ENCODE measurements at places on chromosomes 11 and 22. TPM values are rescaled to one million over a fixed set of nuclear protein-coding genes. Genes with fewer than 3 reads are reported as not detected.
A peak's percentile ranks its signal among the peaks of the same experiment; 100 is the strongest.

- DNase-seq, result no peak
These were observed 59.0 kb downstream of the SYN3 start for GRCh38 chr22:32999039-32999815.

DNA sequence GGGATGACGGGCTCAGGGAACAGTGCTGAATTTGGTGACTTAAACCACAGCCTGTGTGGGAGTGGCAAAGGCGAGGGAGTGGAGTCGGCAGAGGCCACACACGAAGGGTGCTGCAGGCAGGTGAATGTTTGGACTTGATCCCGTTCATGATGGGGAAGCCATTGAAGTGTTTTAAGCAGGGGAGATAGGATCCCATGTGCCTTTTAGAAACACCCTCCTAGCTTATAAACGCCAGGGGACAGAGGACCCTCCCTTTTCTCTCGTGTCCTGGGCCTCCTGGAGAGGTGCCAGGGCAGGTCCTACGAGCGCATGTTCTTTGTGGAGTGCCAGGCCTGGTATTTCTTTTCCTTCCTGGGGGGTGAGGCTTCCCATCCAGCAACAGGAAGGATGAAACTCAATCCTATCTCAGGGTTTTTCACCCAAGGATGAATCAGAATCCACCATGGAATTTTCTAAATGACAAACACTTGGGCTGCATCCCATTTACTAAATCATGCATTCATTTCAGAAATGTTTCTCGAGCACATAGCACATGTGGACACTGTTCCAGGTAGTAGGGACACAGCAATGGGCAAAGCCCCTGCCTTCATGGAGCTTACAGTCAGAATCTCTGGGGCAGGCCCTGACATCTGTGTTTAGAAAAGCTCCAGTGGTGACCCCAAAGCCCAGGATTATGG is 59.6 kb downstream of the CHRDL2 start:
- DNase-seq, result peak; percentile 80

- DNase-seq, result no peak
These were observed 19.2 kb downstream of the TBX1 start for GRCh38 chr22:19779685-19780268.

GRCh38 chr11:1875093-1875850 is 16.4 kb downstream of the PRR33 start:
- no peak for DNase-seq

DNA sequence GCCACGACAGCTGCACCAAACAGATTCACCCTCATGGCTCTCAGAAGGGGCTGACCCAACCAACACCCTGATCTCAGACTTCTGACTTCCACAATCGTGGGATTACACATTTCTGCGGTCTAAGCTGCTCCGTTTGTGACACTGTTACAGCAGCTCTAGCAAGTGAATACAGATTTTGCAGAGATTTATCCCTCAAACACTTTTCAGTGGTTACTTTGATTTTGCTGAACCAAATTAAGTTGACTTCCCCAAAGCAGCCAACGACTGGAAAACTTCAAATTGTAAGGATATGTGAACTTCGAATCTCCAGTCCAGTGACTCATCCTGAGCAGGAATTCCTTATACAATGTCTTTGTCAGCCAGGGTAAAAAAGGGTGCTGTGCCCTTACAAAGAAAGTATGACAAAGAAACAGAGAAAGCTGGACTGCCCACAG is 14.8 kb upstream of the INCENP start:
- peak; percentile 73 for DNase-seq

- no peak for DNase-seq
These were observed 26.3 kb upstream of the HIKESHI start for GRCh38 chr11:86275493-86276370.

DNA sequence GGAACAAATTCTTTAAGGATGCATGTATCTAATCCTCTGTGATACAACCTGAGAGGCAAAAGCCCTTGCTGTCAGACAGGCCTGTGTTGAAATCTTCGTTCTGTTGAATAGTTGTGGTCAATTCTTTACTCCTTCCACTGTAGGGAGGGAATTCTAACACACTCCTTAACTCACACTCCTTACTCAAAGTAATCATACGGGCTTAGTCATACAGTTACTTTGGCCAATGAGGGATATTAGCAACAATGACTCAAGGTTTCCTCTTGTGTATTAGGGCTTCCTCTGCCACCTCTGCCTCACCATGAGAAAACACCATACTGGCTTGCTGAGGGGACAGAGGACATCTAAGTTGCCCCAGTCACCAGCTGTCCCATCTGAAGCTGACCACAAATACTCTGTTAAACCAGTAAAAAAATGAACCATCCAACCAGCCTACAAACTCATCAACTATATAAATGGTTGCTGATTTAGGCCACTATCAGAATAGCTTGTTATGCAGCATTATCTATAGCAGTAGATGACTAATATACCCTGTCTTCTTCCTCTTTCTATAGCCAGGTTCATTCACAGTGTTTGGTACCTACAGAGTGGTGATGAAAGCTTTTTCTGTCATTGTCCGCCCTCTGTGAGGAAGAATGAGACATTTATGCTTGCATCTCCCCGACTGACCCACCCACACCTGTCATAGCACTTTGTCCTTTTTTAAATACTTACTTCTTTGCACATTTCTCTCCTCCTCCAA is 322.8 kb upstream of the SYN3 start:
- DNase-seq, result peak; percentile 53

DNA sequence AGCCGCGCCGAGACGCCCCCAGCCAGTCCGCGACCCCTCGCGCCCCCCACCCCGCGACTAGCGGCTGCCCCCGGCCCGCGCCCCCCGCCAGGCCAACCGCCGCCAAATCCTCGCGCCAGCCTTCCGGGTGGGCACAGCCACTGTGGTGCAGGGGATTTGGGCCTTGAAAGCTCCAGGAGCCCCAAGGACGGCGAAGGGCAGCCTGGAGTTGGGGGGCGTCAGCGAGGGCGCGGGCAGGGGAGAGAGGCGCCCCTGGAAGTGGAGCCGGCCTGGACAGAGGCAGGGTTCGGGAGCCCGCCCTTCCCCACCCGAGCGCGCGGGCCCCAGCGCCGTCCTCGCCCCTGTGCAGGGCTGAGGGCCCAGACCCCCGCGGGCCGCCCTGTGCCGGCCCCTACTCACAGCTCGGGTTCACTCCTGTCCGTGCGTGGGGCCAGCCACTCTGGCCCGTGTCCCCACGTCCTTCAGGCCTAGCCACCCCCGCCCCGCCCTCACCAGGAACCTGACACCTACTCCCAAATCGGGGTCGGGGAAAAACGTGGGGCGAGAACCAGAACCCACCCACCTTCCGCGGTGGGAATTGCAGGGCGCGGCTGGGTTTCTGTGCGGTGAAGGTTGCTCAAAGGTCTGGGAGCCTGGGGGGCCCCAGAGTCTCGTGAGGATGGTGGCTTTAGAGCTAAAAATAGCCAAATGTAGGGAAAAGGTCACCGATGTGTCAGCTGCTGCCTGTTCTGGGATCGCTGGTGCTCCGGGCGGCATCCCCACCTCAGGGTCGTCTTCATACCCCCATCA is at the start of gene CPT1B:
Gene CPT1B, minus strand, starts transcription at position 441 of the 789 bp plus-strand sequence. CDS start 512 bp downstream, outside the sequence.
- DNase-seq, result no peak

DNA sequence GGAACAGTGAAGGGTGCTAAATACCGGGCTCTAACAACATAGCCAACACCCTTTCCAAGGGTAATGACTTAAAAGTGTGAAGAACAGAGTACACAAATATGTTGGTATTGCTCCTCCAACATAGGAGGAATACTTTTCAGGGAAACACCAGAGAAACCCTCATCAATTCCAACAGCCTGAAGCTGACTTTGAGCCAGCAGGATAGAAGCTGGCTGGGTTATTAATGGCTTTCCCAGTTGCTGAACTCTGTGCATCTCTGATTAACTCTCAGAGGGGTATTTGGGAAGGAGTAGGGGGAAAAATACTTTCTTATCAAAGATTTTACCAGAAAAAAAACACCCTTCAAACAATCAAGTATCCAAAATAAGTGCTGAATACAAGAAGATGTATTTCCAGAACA is 95.6 kb downstream of the AMBRA1 start:
- DNase-seq, result no peak

- peak; percentile 100 for DNase-seq
These were observed 50.2 kb downstream of the LIF start for GRCh38 chr22:30196141-30196879.

GRCh38 chr11:21316591-21316990 is 647.2 kb downstream of the NELL1 start:
- DNase-seq, result no peak

GRCh38 chr22:39244136-39244495 is 666 bp downstream of the PDGFB start:
- DNase-seq, result peak; percentile 32

GRCh38 chr11:76236092-76236999 is 30.0 kb upstream of the WNT11 start:
- DNase-seq, result peak; percentile 65

DNA sequence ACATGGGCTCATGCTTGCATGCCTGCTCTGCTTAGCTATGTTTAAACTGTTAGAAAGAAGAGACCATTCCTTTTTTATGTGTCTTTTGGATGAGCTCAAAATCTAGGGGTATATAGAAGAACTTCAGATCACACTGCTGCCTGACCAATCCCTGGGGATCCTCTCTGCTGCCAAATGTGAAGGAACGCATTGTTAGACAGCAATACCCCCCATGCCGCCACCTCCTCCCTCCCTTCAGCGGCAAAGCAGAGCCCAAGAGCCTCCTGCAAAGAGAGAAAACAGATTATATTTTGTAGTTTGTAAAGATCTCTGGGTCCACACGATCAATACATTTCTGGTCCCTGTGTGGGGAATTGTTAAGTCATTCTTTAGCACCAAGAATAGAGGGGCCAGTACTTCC is 677.6 kb downstream of the NTM start:
- DNase-seq, result no peak

- no peak for DNase-seq
These were observed 192.5 kb upstream of the RAG2 start for GRCh38 chr11:36790526-36790925.

DNA sequence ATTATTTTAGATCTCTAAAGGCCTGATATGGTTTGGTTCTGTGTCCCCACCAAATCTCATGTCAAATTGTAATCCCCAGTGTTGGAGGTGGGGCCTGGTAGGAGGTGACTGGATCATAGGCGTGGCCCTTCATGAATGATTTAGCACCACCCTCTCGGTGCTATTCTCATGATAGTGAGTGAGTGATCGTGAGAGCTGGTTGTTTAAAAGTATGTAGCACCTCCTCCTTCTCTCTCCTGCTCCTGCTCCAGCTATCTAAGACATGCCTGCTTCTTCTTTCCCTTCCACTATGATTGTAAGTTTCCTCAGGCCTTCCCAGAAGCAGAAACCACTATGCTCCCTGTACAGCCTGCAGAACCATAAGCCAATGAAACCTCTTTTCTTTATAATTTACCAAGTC is 114.1 kb downstream of the SERGEF start:
- no peak for DNase-seq

DNA sequence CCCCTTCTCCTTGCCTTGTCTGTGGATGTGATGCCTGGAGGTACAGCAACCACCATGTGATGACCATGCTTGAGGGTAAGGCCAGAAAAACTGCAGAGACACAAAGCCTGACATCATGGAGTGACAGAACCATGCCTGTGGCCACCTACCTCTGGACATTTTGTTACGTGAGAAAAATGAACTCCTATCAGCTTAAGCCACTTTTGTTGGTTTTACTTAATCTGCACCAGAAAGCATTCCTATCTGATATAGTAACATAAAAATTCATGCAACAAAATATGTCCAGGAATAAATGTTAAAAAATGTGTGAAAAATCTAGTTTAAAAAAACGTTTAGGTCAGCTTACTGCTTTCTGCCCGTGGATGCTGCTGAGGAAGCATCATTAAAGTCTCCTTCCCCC is 42.6 kb upstream of the P4HA3 start:
- DNase-seq, result no peak

DNA sequence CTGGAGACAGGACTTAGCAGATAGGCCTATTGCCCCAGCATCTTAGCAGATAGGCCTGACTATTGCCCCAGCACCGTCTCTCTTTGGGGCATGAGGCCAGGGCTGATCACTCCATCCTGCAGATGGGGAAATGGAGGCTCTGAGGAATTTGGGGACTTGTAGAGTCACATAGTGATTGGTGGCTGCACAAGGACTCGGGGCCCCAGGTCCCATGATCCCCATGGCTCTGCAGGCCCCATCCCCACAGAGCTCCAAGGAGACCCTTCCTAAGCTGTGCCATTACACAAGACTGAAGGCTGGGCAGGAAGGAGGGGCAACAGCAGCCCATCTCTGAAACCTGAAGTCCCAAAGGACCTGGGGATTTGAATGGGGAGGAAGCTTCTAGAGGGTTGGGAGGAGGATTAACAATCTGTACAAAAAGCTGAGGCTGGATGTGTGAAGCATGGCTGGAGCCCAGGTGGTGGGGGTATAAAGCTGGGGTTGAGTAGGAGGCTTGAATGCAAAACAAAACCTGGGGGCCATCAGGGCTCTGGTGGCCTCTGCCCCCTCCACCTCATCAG is 1.6 kb downstream of the ARAP1 start:
- no peak for DNase-seq

GRCh38 chr11:100543386-100543785 is 143.7 kb upstream of the ARHGAP42 start:
- no peak for DNase-seq

- DNase-seq, result no peak
These were observed 109.2 kb downstream of the FAM76B start for GRCh38 chr11:95680169-95680929.

- no peak for DNase-seq
These were observed 9.7 kb downstream of the ABTB2 start for GRCh38 chr11:34348096-34348495.

GRCh38 chr11:103940551-103940950 is 95.9 kb upstream of the DDI1 start:
- peak; percentile 94 for DNase-seq

GRCh38 chr22:25067851-25068421 is 115.4 kb downstream of the KIAA1671 start:
- DNase-seq, result no peak

DNA sequence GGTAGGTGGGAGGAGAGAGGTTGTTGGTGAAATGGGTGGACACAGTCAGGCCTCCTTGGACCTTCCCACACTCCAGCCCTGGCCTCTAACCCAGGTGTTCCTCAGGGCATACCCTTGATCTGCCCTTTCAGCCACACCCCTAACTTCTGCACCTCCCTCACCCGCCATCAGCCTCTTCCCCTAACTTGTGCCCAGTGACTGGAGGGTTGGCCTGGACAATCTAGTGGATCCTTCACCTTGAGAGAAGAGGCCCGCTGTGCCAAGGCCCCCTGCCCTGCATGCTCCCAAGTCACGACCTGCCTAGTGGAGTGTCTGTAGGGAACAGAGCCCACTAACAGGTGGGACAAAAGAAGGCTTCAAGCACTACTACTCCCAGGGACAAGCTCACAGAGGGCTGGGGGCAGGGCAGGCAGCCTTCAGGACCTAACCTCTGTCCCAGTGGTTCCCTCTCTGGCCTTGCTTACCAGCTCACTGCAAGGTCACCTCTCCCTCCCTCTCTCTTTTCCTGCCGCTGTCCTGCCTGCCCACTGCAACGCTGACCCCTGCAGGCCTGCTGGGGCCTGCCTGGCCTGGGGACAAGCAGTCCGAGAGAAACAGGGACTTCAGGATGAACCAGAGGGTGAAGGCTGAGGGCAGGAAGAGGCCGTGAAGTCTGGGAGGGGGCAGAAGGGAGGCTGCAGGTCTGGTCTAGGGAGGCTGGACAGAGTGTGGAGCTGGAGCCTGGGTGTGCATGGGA is 3.3 kb downstream of the SYT7 start:
- no peak for DNase-seq

The RANBP1 gene
- total RNA-seq, result 828 TPM

The MIAT gene
- total RNA-seq, result 0.02 TPM

The TRIM64C gene
- total RNA-seq, result not detected

The OR8D1 gene
- not detected for total RNA-seq

The CARD10 gene
- total RNA-seq, result 8.3 TPM

The FREY1 gene
- not detected for total RNA-seq

The RDX gene
- total RNA-seq, result 104 TPM

The APOBEC3B gene
- 22.6 TPM for total RNA-seq

The MIOX gene
- total RNA-seq, result not detected

The OSM gene
- total RNA-seq, result not detected

The MDK gene
- total RNA-seq, result 543 TPM

The CAPN5 gene
- 13.1 TPM for total RNA-seq

Measured in M059J (cell line).